T-cell (primary cell): ENCODE measurements at places on chromosomes 3 and 15.

DNA sequence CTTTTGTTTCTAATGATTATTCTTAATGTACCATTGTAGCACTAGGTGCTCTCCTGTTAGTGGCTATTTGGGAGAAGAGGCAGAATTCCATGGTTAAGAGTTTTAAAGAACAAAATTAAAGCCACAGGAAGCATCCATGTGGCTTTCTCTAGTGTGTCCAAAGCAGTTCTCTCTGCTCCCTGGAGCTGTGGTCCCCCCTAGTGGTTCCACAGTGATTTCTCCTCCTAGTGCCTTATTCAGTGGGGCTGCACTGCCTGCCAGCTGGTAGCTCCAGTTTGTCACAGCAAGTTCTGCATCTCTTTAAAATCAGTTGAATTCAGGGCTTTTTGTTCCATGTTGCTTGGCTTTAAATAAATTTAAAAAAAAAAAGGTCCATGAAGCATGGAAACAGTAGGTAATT is 39.6 kb upstream of the FAM98B start:
- no peak overlapping the region for H3K27ac ChIP-seq
- H3K36me3 ChIP-seq = no peaks in the 10 kb centered on the region
- no peak for DNase-seq
- no peaks in the 10 kb centered on the region for H3K4me1 ChIP-seq
- no peak overlapping the region for H3K4me3 ChIP-seq

- peak overlapping the region; percentile 89 for H3K27ac ChIP-seq
- no peaks in the 10 kb centered on the region for H3K27me3 ChIP-seq
- H3K4me3 ChIP-seq = no peak overlapping the region
- no peak for DNase-seq
- peaks cover 23% of the 10 kb centered on the region for H3K4me1 ChIP-seq
Measured at GRCh38 chr3:157132936-157133335, 27.0 kb downstream of the CCNL1 start.

DNA sequence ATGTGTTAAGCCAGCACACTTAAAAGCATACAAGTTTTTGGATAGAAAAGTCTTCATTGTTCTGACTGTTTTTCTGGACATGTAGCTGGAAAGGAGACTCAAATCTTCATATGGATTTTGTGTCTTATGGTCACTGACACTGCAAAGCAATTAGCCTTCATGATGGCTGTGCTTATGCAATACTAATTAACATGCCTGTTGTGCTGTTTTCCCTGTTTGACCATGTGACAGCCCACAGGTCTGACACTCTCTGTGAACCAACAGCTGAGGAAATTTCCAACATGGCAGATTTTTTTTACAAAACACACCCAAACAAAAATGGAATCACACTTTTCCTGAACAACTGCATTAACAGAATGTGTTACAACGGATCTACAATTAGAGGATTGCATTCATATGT is 248.4 kb downstream of the ROBO2 start:
- H3K4me3 ChIP-seq = no peak overlapping the region
- no peak overlapping the region for H3K27ac ChIP-seq
- H3K27me3 ChIP-seq = no peaks in the 10 kb centered on the region
- DNase-seq = no peak
- H3K4me1 ChIP-seq = no peaks in the 10 kb centered on the region
- no peaks in the 10 kb centered on the region for H3K36me3 ChIP-seq

DNA sequence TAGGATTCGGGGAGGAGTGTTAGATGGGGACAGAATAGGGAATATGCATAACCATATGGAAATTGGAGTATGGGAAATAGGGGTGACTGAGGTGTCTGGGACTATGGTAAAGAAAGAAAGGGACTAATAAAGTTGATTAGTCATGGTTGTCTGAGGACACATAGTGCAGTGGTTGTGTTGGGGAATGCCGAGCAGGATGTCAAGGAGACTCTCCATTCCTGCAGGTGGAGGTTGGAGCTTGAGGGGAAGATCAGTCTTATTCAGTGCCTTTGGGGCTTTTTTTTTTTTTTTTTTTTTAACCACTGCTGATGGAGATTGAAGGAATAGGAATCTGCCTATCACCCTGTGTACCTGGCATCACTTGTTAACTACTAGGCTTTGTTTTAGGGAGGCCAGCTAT is 10.8 kb downstream of the NMD3 start:
- H3K36me3 ChIP-seq = peaks cover 65% of the 10 kb centered on the region
- H3K27me3 ChIP-seq = no peaks in the 10 kb centered on the region
- H3K4me1 ChIP-seq = no peaks in the 10 kb centered on the region
- DNase-seq = no peak
- H3K27ac ChIP-seq = no peak overlapping the region

DNA sequence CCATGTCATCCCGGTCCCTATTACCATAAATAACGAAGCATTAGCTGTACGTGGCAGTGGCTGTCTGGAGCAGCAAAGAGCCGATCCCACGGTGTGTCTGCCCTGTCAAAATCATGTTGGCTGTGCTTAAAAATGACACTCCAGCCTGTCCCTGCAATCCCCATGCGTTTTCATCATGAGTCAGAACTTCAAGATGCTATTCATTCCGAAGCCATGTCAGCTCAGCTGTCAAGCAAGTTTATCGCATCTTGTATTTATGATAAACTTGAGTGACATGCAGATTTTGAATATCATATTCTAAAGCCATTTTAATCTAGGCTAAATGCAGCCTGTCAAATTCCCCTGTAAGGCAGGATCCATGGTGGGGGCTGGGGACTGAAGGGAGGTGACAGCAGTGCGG is 152.4 kb downstream of the TJP1 start:
- H3K27ac ChIP-seq = no peak overlapping the region
- H3K36me3 ChIP-seq = no peaks in the 10 kb centered on the region
- no peak for DNase-seq
- H3K4me1 ChIP-seq = no peaks in the 10 kb centered on the region
- peaks cover 7% of the 10 kb centered on the region for H3K27me3 ChIP-seq

- H3K4me3 ChIP-seq = no peak overlapping the region
- H3K36me3 ChIP-seq = no peaks in the 10 kb centered on the region
- H3K4me1 ChIP-seq = no peaks in the 10 kb centered on the region
- no peak overlapping the region for H3K27ac ChIP-seq
Measured at GRCh38 chr15:95325763-95326404, 1004.6 kb upstream of the NR2F2 start.

DNA sequence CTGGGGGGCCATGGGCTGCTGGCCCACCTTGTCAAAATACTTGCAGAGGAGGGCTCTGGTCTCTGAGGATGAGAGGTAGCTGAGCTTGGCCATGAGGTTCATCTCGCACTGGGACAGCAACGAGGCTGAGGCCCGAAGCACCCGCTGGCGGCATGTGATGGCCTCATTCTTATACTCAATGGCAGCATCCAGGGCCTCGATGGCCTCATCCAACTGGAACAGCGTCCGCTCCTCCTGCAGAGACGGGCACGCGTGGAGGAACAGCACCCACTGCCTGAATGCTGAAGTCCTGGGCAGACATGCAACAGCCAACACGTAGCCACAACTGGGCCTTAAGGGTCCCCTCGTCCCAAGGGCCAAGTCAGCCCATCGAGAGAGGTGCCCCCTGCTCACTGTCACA is 25.0 kb downstream of the KIF7 start:
- no peak overlapping the region for H3K27ac ChIP-seq
- no peak for DNase-seq
- H3K27me3 ChIP-seq = no peaks in the 10 kb centered on the region
- no peaks in the 10 kb centered on the region for H3K4me1 ChIP-seq

DNA sequence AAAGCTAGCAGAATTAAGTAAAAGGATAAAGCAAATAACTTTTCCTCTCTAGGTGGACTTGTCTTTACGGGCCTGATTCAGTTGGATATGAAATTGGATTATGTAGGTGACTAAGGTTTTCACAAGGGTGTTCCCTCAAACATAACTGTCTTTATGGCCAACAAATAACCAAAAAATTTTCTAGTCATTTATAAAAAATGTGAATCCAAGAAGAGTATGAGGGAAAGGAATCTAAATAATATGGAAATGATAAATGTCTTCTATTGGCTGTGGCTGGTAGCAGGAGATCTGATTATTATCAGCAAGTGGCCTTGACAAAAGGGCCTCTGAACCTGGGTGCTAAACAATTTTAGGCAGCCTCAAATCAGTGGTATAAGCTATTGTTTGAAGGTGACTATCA is 594.0 kb upstream of the UBE2E2 start:
- H3K36me3 ChIP-seq = no peaks in the 10 kb centered on the region
- H3K27ac ChIP-seq = no peak overlapping the region
- no peaks in the 10 kb centered on the region for H3K27me3 ChIP-seq
